ENCODE measurements at places on chromosomes 12 and 14. TPM values are rescaled to one million over a fixed set of nuclear protein-coding genes. Genes with fewer than 3 reads are reported as not detected.

The ADAM21 gene
- total RNA-seq, result not detected

The EFS gene
- not detected for total RNA-seq

The SERPINA3 gene
- total RNA-seq, result not detected

The ASB2 gene
- total RNA-seq, result 4.8 TPM

The GDF3 gene
- not detected for total RNA-seq

- no peak for DNase-seq
- H3K27me3 ChIP-seq, result no peaks in the 10 kb centered on the region
- no peaks in the 10 kb centered on the region for H3K36me3 ChIP-seq
- no peak overlapping the region for H3K4me3 ChIP-seq
These were observed 186.3 kb upstream of the EGLN3 start for GRCh38 chr14:34137001-34137745.

GRCh38 chr12:59980476-59980875 is 384.6 kb downstream of the SLC16A7 start:
- H3K4me1 ChIP-seq, result no peaks in the 10 kb centered on the region
- H3K36me3 ChIP-seq, result no peaks in the 10 kb centered on the region
- no peaks in the 10 kb centered on the region for H3K27me3 ChIP-seq

DNA sequence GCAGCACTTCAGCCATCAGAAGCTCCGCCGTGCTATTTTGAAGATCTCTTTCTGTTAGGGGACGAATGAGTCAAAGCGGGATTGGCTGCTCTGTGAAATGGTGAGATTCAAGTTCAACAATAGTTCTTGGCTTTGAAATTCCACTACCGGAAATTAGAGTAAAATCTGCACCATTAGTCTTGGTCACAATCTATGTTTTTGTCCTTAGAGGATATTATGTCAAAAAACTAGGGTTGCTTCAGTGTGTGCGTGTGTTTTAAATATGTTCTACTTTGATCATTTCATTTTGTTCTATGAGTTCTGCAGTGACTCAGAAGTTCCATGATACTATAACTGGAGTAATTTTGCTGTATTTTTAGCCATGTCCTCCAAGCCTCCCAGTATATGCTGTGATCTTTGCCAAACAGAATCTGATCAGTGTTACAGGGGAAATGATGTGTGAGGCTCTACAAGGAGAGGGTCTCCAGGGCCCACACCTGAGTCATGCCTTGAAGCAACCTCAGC is 22.6 kb downstream of the GPHB5 start:
- DNase-seq, result no peak
- peaks cover 11% of the 10 kb centered on the region for H3K4me1 ChIP-seq
- no peak overlapping the region for H3K4me3 ChIP-seq

DNA sequence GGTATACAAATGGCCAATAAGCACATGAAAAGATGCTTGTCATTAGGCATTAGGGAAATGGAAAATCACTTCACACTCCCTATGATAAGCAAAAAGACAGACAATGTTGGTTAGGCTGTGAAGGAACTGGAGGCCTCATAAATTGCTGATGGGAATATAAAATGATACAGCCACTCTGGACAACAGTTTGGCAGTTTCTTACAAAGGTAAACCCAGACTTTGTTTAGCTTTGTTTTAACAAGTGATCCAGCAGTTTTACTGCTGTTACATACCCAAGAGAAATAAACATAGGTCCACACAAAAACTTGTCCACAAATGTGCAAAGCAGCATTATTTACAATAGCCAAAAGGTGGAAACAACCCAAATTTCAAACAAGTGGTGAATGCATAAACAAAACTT is 5.4 kb downstream of the RPS6KA5 start:
- H3K36me3 ChIP-seq, result no peaks in the 10 kb centered on the region
- no peak overlapping the region for H3K27ac ChIP-seq
- DNase-seq, result no peak
- H3K27me3 ChIP-seq, result no peaks in the 10 kb centered on the region
- H3K4me3 ChIP-seq, result no peak overlapping the region
- H3K4me1 ChIP-seq, result peaks cover 9% of the 10 kb centered on the region

Data from natural killer cell (primary cell).